ENCODE measurements at places on chromosomes 13 and 19. TPM values are rescaled to one million over a fixed set of nuclear protein-coding genes. Genes with fewer than 3 reads are reported as not detected.

The IQCN gene
- total RNA-seq, result 19.5 TPM

DNA sequence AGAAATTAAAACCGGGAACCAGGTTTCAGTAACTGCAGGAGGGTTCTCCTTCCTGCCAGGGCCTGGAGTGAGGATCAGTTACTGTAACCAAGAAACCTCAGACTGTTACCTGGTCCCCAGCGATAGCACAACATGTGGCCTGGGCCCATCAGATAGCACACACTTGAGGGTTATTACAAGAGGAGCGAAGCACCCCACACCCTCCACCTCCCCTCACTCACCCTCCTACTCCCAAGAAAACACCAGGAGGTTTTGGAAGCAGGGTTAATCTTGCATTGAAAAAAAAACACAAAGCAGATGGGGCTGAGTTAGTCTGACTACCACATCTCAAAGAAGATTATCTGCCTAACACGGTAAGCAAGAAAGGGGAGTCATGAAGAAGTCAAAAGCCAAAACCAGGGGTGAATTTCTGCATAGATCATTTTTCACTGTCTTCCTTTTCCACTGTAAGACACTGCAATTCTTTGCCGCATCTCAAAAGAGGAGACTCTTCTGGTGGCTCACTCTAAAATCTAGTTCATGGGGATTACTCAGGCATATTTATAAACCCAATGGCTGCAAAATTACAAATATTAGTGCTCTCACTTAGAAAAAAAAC lies 75.9 kb upstream of the DOCK9 start:
- DNase-seq, result no peak

The NAPSA gene
- total RNA-seq, result 0.85 TPM

- no peak for DNase-seq
Measured at GRCh38 chr13:111217641-111218040, 102.5 kb downstream of the ARHGEF7 start.

The BRME1 gene
- 12.6 TPM for total RNA-seq

DNA sequence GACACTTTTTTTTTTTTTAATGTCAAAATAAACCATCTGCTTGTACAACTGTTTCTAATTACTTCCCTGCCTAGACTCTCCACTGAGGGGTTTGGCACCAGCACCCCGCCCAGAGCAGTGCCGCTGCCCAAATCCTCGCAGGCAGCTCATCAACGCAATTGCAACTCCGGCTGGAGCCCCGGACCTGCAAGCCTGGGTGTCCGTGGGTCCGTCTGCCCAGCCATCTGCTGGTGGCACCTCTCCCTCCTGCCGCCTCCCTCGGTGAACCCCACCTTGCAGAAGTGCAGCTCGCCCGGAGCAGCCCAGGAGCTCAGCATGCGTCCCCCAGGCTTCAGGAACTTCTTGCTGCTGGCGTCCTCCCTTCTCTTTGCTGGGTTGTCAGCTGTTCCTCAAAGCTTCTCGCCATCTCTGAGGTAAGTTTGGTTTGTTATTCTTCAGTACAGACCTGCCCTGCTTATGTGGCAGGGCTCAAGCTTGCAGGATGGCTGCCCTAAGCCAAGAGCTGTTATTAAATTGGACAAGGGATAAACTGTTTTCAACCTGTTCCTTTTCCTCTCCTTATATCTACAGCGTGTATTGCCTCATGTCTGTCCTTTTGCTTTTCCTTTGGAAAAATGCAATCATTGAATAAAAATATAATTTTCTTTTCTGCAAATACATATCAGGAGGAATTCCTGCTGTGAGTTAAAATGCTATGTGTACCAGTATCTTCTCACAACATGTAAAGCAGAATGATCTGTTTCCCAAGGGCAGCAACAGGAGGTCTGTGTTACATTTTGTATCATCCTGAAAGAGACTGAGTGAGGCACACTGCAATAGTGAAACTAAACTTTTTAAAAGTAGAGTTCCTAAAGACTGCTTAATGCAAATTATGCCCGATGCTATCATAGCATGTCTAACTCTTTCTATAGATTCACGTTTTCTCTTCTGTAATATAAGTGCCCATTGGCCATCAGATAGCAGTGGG lies at the start of gene ITGBL1:
TSS of gene ITGBL1 (plus strand) at position 157 of the 967 bp plus-strand sequence. CDS start at position 316, 159 bp downstream.
- no peak for DNase-seq

- DNase-seq, result no peak
Measured at GRCh38 chr13:30570691-30571090, 47.0 kb upstream of the USPL1 start.

- DNase-seq, result no peak
Measured at GRCh38 chr13:44158881-44159632, 214.6 kb upstream of the SERP2 start.

DNA sequence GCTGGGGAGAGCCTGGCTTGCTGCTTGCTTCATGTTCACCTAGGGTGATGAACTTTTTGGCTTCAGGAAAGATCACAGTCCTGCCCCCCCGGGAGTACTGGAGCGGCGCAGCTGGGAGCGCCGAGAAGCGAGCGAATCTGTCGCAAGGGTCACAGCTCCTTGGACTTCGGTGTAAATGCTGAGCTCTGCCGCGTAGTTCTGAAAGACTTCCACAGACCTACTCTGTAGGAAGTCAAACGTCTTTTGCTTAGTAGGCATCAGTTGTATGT lies 2.7 kb downstream of the ING1 start:
- DNase-seq, result peak; percentile 24

DNA sequence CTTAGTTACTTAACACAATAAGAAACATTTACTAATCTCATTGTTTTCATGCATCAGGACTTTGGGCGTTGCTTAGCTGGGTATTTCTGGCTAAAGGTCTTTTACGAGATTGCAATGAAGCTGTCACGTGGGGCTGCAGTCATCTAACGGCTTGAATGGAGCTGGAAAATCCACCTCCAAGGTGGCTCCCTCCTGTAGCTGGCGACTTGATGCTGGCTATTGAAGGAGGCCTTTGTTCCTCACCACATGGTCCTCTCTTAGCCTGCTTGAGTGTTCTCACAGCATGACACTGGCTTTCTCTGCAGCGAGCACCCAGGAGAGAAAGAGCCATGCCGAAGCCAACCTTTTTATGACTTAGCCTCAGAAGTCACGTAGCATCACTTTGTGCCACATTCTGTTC lies 92.0 kb downstream of the NHLRC3 start:
- DNase-seq, result no peak

The TUBA3C gene
- 87.1 TPM for total RNA-seq

DNA sequence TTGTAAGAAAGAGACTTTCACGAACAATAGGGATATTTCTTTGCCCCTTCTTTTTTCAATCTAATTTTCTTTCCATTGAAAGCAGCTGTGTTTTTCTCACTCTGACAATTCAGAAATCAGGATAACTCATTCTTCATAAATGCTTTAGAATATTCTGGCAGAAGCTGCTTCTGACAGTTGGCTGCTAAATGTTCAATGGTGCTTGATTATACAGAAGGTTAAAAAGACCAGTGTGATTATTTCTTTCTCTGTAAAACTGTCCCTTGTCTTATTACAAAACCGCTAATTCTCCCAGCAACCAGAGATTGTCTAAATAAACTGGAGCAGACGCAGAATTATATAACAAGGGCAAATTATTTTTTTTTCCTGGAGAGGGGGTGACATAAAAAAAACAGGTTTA lies 394.4 kb downstream of the SPRY2 start:
- no peak for DNase-seq

GRCh38 chr13:72959643-72960042 lies 99.2 kb upstream of the KLF5 start:
- DNase-seq, result no peak

DNA sequence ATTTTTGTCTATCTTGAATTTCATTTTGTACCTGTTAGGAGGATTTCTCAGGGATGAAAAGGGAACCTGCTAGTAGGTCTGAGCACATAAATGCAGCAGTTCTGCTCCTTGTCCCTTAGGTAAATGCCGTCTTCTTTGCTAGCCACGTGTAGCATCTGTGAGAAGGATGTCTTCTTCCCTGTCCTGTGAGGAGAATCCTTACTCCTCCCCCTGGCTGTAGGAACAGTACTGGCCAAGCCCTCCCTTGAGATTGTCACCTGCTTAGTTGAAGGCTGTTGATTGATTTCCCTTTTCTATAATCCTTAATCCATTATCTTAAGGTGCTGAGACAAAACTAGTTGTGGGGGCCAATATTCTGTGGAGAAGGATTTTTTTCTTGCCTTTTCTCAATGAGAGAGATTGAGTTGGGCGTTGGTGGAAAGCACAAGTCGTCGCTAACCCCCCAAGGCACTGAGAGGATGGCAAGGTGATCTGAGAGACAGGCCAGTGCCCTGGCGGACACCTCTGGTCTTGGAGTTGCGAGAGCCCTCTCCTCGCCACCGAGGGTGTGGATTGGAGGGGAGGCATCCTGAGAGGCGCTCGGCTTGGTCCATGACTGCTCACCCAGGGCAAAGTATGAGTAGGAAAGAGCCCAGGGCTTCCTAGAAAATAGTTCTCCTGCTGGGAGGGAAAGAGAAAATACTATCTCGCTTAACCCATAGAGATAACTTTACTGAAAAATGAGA lies 216.7 kb downstream of the ATP8A2 start:
- DNase-seq, result no peak

The CEACAM7 gene
- total RNA-seq, result not detected

The SHISA2 gene
- total RNA-seq, result 21.6 TPM

GRCh38 chr19:31527443-31527842 lies 178.2 kb upstream of the TSHZ3 start:
- DNase-seq, result no peak

GRCh38 chr13:45410001-45410400 lies 8.2 kb downstream of the SLC25A30 start:
- DNase-seq, result no peak

The KLK12 gene
- 0.73 TPM for total RNA-seq

DNA sequence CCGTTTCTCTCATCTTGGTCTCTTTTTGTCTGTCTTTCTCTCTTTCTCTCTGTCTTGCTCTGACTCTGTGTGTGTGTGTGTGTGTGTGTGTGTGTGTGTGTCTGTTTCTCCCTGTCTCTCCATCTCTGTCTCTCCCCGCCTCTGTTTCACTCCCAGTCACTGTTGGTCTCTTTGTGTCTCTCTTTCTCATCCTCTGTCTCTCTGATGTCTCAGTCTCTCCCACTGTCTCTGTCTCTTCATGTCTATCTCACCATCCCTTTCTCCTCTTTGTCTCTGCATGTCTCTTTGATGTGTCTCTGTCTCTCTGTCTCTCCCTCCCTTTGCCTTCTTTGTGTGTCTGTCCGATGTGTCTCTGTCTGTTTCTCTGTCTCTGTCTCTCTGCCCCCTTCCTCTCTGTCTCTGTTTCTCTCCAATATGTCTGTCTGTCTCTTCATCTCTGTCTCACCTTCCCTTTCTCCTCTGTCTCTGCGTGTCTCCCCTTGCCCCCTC lies 2.5 kb downstream of the NFIC start:
- DNase-seq, result no peak

GRCh38 chr19:44737238-44738071 lies 11.1 kb upstream of the BCL3 start:
- no peak for DNase-seq

DNA sequence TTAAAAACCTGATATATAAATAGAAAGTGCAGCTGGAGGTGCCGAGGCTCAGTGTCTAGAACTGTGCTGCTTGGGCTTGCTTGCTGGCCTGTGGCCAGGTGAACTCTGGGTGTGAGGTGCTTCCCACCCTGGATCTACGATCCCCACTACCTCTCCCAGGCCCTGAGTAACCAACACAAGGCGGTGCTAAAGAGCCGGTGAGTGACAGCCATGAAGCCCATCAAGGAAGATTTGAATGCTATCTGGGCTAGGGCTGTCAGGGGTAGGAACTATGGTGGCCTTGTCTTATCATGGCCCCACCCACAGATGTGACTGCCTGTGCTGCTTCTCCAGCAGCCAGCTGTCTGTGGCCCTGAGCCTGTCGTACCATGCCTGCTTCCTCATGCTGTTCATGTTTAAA lies 25.6 kb upstream of the ZNF91 start:
- DNase-seq, result no peak

The ZFP28 gene
- 3.7 TPM for total RNA-seq

DNA sequence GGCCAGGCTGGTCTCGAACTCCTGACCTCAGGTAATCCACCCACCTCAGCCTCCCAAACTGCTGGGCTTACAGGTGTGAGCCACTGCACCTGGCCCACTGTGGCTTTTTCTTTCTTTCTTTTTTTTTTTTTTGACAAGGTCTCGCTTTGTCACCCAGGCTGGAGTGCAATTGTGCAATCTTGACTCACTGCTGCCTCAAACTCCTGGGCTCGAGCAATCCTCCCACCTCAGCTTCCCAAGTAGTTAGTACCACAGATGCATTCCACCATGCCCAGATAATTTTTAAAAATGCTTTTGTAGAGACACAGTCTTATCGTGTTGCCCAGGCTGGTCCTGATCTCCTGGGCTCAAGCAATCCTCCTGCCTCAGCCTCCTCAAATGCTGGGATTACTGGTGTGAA lies 12.1 kb upstream of the FCGBP start:
- DNase-seq, result no peak

DNA sequence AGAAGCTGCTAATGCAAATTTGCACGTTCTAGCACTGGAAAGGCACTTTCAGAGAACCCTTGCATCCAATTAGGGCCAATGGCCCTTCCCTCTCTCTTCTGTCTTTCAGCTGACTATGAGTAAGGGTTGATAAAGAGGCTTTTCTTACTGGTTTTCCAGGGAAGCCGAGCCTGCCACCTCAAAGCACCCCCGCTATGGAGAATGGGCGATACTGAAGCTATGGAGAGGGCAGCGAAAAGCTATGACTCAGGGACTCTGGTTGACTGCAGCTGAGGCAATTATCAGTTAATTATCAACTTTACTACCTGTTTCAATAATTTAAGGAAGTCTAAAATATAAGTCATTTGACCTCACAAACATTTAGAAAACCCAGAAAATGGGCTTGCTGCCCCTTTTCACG lies 115.8 kb downstream of the TRPC4 start:
- DNase-seq, result no peak

The RASGRP4 gene
- 1.6 TPM for total RNA-seq

DNA sequence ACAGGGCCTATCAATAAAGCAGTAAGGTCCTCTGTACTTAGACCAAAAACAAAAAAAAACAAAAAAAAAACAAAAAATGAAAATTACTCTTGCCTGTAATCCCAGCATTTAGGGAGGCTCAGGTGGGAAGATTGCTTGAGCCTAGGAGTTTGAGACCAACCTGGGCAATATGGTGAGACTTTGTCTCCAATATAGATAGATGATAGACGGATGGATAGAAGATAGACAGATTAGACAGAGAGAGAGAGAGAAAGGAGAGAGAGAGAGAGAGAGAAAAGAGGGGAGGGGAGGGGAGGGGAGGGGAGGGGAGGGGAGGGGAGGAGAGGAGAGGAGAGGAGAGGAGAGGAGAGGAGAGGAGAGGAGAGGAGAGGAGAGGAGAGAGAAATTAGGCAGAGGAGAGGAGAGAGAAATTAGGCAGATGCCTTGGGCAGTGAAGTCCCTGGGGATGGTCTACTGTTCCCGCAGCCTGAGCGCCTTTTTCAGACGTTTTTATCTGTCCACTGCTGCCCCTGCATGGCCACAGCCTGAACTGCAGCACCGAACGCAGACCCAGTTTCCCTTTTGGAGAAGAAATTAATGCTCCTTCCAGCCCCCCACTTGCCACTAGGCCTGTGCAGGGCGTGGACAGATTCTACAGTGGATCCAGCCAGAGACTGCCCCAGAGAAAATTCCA lies 9.8 kb upstream of the ZNF627 start:
- peak; percentile 59 for DNase-seq

The OR10H1 gene
- total RNA-seq, result 0.97 TPM

The ZNF681 gene
- 2.0 TPM for total RNA-seq

GRCh38 chr13:110121422-110122083 lies 185.4 kb downstream of the COL4A1 start:
- DNase-seq, result no peak

GRCh38 chr19:10431943-10432735 lies 11.8 kb downstream of the PDE4A start:
- peak; percentile 41 for DNase-seq

Measured in prostate gland (tissue), 2 donors.